ENCODE measurements at places on chromosomes 4 and X.
A peak's percentile ranks its signal among the peaks of the same experiment; 100 is the strongest.

DNA sequence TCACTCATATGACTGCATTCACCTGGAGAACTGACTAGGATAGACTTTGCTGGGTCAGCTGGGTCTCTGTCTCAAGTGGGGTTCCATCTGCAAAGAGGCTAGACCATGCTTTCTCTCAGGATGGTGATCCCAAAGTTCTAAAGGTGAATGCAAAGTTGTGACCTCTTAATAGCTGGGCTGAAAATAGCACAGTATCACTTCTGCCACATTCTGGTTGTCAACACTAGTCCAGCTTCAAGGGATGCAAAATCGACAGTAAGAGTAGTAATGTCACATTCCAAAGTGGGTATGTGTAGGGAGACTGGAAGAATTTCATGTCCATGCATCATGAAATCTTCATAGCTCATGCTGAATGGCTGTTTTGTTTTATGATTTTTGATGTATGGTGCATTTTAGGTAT lies 414.6 kb downstream of the PCDH7 start:
- no peak for DNase-seq

DNA sequence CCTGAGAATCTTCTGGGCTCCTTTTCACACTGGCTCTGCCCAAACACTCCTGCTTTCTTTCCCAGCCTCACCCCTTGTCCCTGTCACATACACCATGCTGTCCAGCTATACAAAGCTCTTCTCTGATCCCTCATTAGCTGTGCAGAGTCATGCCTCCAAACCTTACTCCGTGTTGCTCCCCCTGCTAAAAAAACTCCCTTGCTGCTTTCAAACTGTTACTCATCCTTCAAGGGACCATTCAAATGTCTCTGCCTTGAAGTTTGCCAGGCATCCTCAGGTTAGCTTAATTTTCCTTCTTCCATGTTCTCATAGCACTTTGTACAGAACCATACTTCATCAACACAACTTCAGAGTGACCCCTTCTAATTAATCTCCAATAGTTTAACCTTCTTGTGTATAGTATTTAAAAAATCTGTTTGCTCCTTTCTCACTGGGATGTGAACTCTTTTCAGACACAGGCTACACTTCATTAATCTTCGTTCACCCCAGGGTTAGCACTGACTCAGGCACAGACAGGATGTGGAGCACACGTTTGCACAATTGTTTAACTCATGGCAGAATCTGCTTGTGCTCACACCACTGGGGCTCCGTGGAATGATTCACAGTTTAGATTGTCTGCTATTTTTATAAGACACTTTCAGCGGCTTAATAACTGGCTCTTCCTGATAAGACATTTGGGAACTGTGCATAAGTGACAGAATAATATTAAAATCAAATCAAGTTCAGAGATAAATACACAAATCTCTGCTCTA lies 21.4 kb upstream of the SEL1L3 start:
- no peak for DNase-seq

DNA sequence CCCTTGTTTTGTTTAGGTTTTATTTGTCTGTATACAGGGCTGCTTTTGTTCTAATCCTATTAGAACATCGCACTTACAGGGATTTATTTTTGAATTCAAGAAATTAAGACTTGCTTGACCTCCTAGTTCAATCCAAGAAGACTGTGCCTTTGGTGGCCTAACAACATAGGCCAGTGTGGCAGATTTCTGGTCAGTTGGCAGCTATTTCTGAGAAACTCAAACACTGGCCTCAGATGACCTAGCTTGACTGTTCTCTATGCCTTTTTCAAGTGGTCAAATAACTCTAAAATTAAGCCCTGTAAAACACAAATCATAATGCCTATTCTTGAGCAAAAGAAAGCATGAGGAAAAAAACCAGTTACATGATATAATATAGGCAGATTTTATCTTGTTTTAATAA lies 89.3 kb upstream of the GPR34 start:
- DNase-seq: no peak

DNA sequence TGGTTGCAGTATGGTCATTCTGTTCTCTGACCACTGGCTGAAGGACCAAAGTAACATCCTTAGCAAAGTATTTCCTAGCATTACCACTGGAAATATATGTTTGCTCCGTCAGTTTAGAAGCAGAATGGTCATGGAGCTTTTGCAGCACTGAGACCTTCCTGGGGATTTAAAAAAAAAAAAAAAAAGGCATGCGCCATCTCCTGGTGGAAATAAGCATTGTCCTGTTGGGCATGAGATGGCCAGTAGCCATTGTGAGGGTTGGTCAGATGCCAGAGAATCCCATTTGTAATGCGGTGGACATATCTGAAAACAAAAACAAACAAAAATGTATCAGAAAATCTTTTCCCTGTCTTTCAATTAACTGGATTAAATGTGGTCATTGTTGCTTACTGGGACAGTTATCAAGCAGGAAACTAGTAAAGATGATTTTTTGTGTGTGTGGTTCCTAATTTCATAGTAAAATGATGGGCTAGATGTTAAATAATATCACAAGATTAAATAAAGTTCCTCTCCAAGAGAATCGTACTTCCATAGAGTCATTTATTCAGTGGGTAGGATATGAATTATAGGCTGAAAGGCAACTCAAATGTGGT lies 139.6 kb downstream of the SOWAHB start:
- peak; percentile 20 for DNase-seq
